ENCODE measurements at places on chromosomes 5 and 9. TPM values are rescaled to one million over a fixed set of nuclear protein-coding genes. Genes with fewer than 3 reads are reported as not detected.
A peak's percentile ranks its signal among the peaks of the same experiment; 100 is the strongest.

DNA sequence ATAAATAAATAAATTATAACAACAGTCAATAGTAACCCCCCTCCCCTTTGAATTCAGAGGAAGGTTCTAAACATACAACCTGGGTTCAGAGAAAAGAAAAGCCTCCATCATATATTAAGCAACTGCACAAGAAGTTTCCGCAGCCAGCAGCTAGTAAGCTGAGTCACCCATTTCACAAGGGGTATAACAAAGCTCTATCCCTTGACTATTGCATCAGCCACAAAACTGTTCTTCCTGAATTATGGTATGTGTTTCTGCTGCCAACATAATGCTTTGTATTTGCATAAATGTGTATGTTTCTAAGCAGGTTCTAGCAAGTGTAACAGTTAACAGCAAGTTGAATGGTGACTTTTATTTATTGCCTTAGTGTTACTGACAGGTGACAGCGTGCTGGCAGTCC lies 6.8 kb upstream of the CEP120 start:
- DNase-seq, result peak; percentile 94

GRCh38 chr9:99822109-99822805 lies 572 bp downstream of the NR4A3 start:
- DNase-seq, result peak; percentile 51

GRCh38 chr5:120913396-120913795 lies 449.3 kb downstream of the PRR16 start:
- DNase-seq, result no peak

DNA sequence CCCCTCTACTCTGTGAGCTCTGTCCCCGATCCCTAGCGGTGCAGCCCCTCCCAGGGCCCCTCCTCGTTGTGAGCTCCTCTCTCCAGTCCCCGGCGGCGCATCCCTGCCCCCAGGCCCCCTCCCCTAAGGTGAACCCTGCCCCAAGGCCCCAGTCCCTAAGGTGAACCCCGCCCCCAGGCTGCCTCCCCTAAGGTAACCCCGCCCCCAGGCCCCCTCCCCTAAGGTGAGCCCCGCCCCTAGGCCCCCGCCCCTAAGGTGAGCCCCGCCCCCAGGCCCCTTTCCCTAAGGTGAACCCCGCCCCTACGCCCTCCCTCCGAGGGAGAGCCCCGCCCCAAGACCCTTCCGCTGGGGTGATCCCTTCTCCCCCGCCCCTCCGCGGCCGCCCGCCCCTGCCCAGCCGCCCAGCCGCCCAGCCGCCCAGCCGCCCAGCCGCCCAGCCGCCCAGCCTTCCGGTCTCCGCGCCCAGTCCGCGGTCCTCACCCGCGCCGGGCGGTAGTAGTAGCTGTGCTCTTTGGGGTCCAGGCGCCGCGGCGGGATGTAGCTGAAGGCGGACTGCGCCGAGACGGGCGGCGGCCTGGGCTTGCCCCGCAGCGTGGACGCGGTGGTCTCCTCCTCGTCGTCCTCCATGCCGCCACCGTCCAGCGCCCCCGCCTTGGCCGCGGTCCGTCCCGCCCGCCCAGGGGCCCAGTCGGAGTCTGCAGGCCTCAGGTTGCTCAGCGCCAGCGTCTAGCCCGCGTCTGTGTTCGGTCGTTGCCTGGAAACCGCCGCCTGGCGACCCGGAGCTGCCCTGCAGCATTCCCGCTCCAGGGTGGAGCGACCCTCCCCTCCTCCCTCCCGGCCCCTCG lies at the start of gene CFAP90:
Gene CFAP90 (minus strand): TSS at position 739 of the 845 bp plus-strand sequence. CDS start 112 bp downstream, at position 627.
- peak; percentile 30 for DNase-seq

DNA sequence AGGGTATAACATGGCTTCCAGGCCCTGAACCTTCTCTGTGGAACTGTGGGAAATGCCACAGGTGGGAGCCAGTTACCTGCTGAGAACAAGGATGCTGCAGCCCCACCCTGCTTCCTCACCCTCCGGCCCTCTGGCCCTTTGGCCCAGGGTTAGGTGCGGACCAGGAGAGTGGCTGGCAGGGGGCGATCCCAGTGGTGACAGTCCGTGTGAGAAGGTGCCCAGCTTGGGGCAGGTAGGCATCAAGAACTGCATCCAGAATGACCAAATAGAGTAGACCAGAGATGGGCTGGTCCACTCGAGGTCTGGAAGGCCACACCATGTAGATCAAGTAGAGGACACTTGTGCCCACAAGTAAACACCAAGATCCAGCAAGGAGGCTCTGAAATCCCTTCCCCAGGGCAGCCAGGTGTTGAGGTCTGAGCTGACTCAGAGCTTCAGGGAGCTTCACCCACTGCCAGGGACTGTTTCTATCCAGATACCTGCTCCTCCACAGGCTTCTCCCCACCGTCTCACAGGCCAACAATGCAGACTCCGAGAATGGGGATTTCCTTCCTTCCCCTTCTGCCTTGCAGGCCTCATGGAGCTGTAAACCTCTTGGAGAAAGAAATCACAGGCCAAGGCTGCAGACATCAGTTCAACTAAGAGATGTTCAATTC lies 61.4 kb upstream of the ZSWIM6 start:
- DNase-seq, result no peak

The MBLAC2 gene
- total RNA-seq, result 3.2 TPM

The LIFR gene
- 10.4 TPM for total RNA-seq

All from IMR-90 (cell line).